ENCODE measurements at places on chromosomes 5 and 9.

- DNase-seq, result no peak
These were observed 19.4 kb downstream of the GARNL3 start for GRCh38 chr9:127283917-127284497.

GRCh38 chr5:93395971-93396379, 185.0 kb downstream of the NR2F1-AS1 start:
- DNase-seq, result no peak

GRCh38 chr9:27272103-27272502, 24.8 kb downstream of the EQTN start:
- no peak for DNase-seq

DNA sequence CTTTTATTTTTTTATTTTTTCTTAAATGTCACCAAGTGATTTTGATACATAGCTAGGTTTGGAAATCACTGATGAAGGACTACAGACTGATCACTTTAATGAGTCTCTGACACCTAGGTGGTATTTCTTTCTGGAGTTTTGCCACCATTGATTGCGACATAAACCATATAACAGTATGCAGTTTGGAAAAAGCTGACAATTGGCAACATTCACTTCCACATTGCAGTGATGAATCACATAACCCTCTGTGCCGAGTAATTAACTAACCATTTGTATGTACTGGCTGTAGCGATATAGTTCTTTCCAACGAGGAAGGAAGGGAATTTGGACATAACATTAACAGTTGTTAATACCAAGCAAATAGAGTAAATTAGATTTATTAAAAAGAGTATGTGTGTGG, 222.9 kb upstream of the EFNA5 start:
- DNase-seq, result no peak

DNA sequence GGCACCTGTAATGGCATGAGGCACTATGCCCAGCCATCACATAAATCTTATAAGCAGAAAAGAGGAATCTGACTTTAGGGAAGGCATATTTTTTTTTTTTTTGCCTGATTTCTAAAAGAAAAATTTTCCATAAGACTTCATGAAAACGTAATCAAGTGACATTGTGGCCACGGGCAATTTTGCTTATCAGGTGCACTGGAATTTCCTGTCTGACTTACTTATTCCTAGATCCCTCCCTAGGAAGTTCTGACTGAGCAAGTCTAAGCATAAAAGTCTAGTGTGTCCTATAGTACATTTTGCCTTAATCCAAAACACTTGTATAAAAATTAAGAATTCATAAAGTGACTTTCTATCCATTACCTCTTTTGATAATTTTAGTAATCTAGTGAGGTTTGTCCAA, 12.5 kb downstream of the C5orf46 start:
- DNase-seq, result no peak

DNA sequence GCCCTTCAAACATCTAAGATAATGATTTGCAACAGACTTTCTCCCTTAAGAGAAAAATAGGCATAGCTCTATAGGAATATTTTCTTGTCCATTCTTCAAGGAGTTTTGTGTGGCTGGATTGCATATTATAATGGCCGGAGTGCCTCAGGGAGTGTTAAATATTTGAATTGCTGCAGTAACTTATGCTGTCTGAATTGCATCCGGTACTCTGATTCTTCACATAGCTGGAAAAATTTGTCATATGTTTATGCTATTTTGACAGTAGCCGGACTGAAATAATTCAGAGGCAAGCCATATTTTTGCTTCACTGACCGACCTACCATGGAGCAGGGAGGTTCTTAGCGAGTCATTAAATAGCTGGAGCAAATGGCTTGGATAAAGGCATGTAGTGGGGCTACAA, 621.0 kb downstream of the ACTL7B start:
- no peak for DNase-seq

GRCh38 chr5:52738095-52738506, 49.6 kb upstream of the ITGA1 start:
- no peak for DNase-seq

- DNase-seq, result no peak
These were observed 139.8 kb downstream of the DROSHA start for GRCh38 chr5:31392061-31392460.

DNA sequence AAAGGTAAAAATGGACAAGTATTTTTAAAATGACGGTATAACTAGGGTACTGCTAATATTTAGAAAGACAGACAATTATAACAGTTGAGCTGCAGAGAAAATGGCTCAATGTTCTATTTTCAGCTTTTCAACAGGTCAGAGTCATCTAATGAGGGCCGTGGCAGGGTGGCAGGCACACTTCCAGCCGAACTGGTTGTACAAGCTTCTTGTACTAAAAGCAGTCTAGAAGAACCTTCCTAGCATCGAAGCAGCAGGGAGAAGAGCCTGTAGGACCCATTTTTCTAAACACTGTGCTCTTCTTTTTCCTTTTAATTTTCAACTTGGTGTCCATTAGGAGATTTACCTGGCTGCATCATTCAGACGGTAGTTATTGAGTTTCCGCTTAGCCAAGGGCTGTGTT, 85.6 kb downstream of the SLC28A3 start:
- DNase-seq, result no peak

GRCh38 chr5:88656221-88656950, 226.6 kb downstream of the MEF2C start:
- DNase-seq, result no peak

DNA sequence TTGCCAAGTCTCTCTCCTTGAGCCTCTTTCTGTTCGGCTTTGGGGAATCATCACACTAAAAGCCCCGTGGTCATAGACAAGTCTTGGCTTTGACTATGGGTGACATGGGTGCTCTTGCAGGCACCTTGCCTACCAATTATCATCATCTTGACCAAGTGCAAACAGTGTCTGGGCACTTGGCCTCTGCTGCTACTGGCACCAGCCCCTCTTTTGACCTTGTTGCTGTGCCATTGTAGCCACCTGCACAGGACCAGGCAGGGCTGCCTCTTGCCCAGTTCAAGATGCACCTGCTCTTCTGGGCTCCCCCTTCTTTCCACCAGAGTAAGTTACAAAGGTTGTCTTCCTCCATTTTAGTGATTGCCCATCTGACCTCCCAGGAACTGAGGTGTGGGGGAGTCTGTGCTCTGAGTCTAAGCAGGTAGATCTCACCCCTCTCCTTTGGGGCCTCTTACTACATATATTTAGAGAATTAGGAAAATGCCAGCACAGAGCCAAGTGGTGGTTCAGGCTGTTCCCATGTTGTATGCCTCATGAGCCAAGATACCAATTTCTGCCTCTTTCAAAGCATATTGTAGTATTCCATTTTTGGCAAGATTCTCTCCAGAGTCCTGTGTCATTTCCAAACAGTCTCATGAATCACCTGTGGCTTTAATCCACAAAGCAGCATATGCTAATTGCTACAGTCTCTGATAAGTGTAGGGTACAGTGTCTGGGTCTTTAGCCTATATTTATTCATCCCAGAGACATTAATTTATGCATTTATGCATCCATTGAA, 142.9 kb upstream of the DAP start:
- DNase-seq, result no peak

- peak; percentile 71 for DNase-seq
These were observed 1.0 kb upstream of the RXRA start for GRCh38 chr9:134325096-134325812.

DNA sequence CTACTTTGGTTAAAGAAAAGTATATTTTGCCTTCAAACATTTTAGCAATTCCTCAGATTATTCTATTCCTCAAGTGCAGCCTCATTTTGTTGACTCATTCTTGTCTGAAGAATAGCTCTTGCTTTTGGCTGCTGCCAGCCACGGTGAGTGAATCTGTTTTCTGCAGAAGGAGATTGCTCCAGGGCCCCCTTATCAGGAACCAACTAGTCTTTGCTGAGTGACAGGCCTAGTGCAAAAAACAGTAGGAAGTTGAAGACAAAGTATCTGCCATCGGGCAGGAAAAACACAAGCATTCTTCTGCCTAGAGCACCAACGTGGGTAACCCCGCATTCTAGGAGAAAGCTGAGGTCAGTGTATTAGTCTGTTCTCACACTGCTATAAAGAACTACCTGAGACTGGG, 42.3 kb downstream of the ZNF883 start:
- no peak for DNase-seq

GRCh38 chr5:87079219-87079618, 188.5 kb upstream of the RASA1 start:
- DNase-seq, result no peak

DNA sequence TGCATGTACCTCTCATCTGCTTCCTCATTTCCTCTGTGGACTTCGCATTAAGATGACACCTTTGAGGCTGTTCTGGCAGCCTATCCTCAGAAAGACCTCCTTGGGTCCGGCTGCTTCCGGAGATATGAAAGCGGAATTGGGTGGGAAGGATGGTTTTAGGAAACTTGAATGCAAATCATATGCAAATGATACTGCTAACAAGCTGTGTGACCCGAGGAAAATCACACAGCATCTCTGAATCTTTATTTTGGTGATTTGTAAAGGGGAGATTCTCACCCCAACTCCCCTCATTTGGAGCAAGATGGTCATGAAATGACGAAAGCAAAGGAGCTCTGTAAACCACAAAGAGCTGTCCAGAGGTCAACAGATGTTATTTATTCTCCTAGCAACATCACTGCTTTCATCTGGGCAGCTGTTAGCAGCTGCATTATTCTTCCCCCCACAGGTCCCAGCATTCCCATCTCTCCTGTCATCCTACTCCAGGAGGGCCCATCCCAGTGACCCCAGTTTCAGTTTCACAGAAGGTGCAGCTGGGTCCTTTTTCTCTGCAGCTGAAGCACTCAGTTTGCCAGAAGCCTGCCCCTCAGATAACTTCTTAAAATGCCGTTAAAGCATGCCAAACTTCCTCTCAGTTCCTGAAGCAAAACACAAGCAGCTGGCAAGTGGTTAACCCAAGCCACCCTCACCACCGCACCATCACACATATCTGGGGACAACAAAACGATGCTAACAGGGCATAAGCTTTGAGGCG, 269.5 kb downstream of the SEC61B start:
- no peak for DNase-seq

- DNase-seq, result no peak
These were observed 488.5 kb downstream of the NR2F1-AS1 start for GRCh38 chr5:93092349-93093105.

DNA sequence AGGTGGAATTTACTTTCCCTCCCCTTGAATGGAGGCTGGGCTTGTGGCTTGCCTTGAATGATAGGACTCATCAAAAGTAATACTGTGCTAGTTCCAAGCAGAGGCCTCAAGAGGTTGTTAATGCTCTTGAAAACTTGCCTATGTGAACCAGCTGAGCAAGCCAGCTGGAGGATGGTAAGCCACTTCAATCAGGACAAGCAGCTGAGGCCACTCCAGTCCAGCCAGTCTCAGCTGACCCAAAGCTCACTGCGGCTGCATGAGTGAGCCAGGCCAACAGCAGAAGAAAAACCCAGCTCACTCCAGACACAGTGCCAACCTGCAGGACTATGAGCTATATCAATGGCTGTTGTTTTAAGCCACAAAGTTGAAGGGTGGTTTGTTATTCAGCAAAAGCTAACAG, 182.8 kb downstream of the MCTP1 start:
- DNase-seq, result no peak

- no peak for DNase-seq
These were observed 4.7 kb upstream of the OR1Q1 start for GRCh38 chr9:122609804-122610203.

DNA sequence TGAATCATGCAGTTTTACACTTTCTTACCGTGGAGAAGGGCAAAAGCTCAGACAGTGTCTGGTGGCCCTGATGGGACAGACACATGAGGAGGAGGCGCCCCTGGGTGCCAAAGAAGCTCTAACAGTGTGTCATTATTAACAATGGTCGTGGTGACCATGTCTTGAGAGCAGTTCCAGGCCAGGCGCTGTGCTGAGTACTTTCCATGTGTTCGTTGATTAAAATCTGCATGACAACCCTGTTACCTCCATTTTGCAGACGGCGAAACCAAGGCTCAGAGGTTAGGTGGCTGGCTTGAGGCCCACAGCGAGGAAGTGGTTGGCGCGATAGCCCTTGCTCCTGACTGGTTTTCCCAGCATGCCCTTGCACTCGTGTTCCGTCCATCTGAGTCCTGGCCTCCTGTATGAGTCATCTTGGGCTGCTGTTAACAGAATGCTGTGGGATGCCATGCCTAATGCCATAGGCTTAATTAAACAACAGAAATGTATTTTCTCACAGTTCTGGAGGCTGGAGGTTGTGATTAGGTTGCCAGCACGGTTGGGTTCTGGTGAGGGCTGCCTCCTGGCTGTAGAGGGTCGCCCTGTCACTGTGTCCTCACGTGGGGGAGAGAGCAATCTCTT, 92.0 kb downstream of the AMBP start:
- no peak for DNase-seq

- DNase-seq, result no peak
These were observed 60.2 kb downstream of the SECISBP2 start for GRCh38 chr9:89378541-89378940.

GRCh38 chr9:18429070-18429469, 44.9 kb upstream of the ADAMTSL1 start:
- DNase-seq, result no peak

- no peak for DNase-seq
These were observed 5.8 kb upstream of the SNAPC3 start for GRCh38 chr9:15416880-15417279.

GRCh38 chr5:130759061-130759460, 406.0 kb downstream of the HINT1 start:
- no peak for DNase-seq

DNA sequence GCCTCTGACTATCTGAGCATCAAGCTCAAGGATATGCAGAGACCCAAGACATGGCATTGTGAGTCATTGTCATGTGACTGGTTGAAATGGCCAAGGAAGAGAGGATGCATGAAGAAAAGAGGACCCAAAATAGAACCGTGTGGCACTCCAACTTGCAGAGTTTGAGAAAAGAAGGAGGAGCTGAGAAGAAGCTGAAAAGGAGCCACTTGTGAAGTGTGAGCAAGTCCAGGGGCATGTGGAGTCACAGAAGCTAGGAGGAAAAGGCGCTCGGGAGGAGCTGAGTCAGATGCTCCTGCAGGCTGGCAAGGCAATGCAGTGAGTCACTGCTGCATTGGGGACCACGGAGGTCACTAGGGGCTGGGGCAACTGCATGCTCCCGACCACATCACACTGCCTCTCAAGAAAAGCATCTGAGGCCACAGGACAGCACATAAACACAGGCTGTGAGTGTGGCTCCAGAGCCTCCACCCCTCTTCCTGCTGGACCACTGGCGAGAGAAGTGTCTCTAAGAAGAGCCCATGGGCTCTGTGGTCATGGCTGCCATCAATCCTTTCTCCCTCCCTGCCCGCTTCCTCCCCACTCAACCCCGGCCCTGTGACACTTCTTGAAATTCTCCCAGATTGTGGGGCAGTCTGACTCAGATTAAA, 197.6 kb downstream of the DRD1 start:
- DNase-seq, result no peak

DNA sequence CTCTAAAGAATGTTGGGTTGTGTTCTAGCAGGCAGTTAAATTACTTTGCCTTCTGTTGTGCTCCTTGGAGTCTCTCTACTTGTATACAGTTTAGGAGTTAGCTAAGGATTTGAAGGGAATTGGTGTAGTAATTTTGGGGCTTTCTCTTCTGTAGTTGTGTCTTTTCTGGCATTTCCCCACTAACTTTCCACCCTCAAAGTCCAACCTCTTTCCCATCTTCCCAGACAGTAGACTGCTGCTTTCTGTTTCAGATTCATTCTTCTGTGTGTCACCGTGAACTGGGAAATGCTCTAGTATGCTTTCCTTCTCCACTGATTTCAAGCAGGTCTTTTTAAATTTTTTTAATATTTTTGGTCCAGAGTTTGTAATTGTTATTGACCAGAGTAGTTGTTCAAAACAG, 4.5 kb upstream of the ANGPTL2 start:
- no peak for DNase-seq

Measured in ovary (tissue), 10 donors.